ENCODE measurements at places on chromosomes 11 and 22.
A peak's percentile ranks its signal among the peaks of the same experiment; 100 is the strongest.

GRCh38 chr22:49197986-49198704 is 629.5 kb downstream of the BRD1 start:
- DNase-seq, result no peak

GRCh38 chr11:36532941-36533601 is 23.0 kb upstream of the TRAF6 start:
- DNase-seq, result no peak

- DNase-seq, result no peak
Observed at GRCh38 chr11:129131316-129131715, 60.8 kb downstream of the ARHGAP32 start.

- peak; percentile 6 for DNase-seq
Observed at GRCh38 chr22:45867118-45867905, 109.7 kb downstream of the WNT7B start.

- no peak for DNase-seq
Observed at GRCh38 chr22:48955351-48956311, 872.0 kb downstream of the BRD1 start.

- no peak for DNase-seq
Observed at GRCh38 chr11:118287006-118287405, 17.5 kb upstream of the CD3E start.

DNA sequence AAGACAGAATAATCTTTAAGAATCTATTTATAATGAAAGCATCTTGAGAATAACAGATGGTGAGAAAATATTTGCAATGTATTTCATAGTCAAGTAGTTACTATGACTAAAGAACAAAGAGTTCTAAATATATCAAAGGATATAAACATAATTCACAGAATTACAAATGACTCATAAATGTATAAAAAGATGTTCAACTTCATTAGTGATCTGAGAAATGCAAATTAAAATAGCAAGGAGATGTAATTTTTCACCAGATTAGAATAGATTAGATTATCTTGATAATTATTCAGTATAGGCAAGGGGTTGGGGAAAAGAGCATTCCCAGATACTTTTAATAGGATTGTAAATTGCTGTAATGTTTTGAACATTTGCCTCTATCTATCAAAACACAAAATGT is 30.1 kb upstream of the PAMR1 start:
- no peak for DNase-seq

DNA sequence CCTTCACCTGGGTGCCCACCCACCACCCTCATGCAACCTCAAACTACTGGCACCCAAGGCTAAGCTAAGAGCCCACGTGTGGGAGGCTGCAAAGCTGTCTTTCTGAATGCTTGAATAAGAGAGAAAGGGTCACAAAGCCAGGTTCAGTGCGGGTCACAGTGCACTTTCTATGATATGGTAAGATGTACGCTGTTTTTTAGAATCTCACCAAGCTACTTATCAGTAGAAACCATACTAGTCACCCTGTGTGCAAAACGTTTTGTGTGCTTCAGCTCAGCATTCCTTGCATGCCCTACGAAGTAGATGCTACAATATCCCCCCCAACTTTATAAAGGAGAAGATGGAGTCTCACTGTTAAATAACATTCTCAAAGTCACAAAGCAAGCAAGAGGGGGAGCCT is 14.9 kb downstream of the P2RX3 start:
- no peak for DNase-seq

DNA sequence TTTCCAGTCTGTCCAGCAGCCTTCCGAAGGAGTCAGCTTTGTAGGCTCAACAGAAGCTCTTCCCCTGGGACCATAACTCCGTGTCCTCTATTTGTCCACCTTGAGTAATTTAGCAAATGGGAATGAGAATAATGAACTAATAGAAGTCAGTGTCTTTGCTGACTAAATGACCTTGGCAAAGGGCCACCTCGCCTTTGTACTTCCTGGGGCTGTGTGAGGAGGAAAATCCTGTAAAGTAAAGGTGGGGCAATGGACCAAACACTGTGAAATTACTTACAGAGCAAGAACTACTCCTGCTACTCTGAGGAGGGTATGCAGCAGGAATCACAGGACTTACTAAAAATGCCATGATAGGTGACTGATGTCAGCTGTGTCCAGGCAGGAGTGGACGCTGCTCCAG is 36.2 kb upstream of the CSNK2A3 start:
- no peak for DNase-seq

DNA sequence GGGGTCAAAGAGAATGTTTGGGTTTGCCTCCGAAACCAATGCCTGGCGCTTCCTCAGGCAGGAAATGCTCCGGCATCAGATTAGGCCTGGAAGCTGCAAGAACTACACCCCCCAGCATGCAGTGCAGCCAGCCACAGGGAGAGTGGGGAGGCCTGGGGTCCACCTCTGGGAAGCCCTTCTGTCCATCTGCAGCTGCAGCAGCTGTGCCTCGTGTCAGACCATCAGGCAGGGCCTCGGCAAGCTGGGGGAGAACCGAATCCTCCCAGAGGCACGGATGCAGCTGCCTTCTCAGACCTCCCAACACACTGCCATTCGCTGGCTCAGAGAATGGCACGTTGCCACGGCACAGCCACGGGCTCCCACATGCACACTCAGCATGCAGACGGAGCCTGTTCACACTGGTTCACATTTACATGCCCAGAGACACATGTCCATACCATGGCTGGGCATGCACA is 57.4 kb downstream of the NECTIN1 start:
- peak; percentile 68 for DNase-seq

- no peak for DNase-seq
Observed at GRCh38 chr22:33504941-33505625, 415.2 kb downstream of the LARGE1 start.

GRCh38 chr22:50568626-50569025 is 5.9 kb upstream of the SYCE3 start:
- no peak for DNase-seq

- DNase-seq, result peak; percentile 88
Observed at GRCh38 chr22:18023509-18024275, 669 bp downstream of the MICAL3 start.

- DNase-seq, result peak; percentile 91
Observed at GRCh38 chr11:34053161-34053686, 1.7 kb downstream of the CAPRIN1 start.

DNA sequence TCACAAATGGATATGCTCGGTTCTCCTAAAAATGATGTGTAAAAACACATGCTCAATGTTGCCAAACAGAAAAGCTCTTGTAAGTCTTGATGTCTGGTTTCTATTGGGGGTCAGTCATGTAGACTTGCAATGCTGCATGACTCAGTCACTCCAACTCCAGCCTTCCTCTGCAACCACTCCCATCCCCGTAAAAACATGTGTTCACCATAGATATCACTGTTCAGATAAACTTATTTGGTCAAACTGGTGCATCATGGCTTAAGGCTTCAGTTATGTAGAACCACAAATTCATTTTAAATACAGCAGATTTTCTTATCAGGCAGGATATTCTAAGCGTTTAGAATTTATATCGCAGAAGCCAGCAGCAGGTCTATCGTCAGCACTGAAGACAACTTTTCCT is 298.4 kb upstream of the LUZP2 start:
- no peak for DNase-seq

DNA sequence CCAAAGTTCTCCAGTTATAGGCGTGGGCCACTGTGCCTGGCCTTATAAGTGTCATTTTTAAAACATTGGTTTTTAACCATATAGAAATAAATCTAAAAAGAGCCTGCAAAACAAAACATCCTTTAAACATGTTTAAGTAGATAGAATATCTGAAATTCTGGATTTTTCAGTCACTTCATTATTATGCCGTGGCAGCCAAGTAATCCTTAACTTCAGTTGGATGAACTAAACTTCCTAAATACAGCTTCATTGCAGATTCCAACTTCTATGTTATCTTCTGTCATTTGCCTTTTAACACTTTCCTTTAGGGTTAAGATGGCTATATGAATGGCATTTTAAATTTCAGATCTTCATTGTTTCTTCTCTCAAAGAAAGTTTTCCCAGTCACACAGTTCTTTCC is 291.4 kb downstream of the TMEM135 start:
- no peak for DNase-seq

DNA sequence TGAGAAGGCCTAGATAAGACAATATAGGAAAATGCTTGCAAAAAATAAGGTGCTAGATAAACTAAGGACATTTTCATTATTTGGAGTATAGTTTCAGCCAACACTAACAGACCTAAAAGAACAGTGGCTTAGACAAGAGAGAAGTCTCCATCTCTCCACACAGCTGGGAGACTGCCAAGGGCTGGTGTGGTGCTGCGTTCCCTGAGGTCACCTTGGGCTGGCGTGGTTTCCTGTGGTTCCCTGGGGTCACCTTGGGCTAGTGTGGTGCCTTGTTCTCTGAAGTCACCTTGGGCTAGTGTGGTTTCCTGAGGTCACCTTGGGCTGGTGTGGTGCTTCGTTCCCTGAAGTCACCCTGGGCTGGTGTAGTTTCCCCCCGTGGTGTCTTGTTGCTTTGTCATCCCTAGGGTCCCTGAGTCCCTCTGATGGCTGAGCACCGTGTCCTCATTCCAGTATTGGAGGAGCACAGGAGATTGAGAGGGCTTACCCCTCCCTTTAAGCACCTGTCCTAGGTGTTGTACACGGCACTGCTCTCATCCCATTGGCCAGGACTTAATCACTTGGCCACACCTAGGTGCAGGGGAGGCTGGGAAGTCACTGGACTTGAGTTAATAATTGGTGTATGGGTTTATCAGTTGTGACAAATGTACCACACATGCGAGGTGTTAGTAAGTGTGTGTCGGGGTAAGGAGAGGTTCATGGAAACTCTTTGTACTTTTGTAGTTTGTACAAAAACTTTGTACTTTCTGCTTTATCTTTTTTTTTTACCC is 14.9 kb downstream of the SAMM50 start:
- DNase-seq, result no peak

DNA sequence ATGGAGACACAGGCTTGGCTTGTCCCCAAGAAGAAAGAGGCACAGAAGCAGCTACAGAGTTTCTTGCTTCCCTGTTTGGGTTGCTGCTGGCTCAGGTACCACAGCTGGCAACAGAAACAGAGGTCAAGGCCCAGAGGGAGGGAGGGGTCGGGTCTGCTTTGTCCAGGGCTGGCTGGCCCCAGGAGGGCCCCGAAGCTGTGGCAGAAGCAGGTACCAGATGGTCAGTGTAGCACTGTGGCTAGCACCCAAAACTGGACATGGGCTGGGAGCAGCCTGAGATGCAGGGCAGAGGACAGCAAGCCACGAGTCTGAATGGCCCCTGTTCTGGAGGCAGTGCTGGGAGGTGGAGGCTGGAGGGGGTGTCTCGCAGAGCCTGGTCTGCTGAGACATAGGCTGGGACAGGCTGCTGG is 52.3 kb upstream of the CCDC188 start:
- no peak for DNase-seq

- no peak for DNase-seq
Observed at GRCh38 chr11:84035645-84036044, 749.5 kb upstream of the CCDC90B start.

DNA sequence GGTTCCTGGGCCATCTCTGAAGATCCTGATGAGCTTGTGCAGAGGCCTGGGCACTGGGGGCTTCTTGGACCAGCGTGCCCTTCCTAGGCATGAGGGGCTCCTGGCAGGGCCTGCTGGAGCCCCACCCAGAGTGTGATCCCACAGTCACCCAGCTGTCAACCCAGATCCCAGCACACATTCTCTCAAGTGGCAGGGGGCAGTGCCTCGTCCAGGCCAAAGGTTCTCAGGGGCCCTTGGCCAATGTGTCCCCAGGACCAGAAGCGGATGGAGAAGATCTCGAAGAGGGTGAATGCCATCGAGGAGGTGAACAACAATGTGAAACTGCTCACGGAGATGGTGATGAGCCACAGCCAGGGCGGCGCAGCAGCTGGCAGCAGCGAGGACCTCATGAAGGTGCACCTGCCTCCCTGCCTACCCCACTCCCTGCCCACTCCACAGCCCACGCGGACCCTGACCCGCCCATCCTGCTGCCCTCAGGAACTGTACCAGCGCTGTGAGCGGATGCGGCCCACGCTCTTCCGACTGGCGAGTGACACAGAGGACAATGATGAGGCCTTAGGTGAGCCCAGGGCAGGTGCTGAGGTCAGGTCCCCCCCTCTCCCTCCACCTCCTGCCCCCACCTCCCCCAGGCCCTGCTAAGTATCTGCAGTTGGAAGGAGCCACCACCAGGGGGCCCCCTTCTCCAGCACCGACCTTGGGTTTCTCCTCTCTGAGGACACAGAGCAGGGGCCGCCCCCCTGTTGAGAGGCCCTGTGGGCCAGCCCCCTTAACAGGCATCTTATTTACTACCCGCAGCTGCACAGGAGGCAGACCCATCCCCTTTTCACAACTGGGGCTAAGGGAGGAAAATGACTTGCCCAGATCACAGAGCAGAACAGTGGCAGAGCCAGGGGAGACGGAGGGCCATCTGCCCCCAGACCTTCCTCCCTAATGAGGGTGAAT is 14.7 kb downstream of the GGA1 start:
- peak; percentile 64 for DNase-seq

- DNase-seq, result no peak
Observed at GRCh38 chr11:63931876-63932275, 6.9 kb upstream of the NAA40 start.

DNA sequence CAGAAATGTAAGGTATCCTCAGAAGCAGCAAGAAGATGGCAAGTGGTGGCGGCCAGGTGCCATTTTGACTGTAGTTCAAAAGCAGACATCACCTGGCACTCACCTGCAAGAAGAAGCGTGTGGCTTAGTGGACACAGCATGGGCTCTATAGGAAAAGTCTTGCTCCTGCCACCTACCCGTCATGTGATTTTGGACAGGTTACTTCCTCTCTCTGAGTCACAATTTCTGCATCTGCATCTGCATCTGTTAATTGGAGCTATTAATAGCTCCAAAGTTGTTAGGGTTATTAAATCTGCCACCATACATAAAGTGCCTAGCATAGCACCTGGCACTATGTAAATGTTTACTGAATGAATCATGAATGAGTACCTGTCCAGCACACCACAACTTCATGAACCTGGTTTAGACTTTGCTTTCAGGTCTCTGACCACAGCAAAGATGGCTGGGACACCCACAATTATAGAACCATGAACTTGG is 16.8 kb downstream of the RAB30 start:
- DNase-seq, result no peak

GRCh38 chr22:41436322-41437113 is 10.1 kb downstream of the TOB2 start:
- DNase-seq, result no peak

DNA sequence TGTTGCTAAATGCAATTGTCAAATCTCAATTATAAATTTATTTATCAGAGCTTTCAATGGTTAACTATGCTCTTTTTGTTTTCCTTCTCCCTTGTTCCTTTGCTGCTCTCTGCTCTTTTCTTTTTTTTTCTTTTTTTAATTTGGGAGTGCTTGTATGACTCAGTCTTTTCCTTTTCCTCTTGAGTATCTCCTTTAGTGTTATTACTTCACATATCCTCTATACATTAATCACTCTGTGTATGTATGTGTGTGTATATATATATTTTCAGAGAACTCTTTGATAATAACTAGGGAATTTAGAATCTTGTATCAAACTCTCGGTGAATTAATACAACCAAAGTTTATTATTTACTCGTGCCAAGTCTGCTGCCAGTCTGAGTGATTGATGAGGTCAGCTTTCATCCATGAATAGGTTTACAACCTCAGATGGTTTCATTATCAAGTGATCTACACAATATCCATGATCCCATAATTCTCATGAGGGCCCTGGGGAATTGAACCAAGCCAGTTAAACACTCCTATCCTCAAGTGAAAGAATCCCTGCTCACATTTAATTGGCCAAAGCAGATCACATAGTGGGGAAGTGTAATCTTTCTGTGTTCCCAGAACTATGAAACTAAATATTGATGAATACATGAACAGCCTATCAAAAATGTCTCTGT is 743.4 kb upstream of the CNTN5 start:
- DNase-seq, result no peak
